Fibroblast of the conjunctiva (primary cell): ENCODE measurements at places on chromosomes 16 and 17.

DNA sequence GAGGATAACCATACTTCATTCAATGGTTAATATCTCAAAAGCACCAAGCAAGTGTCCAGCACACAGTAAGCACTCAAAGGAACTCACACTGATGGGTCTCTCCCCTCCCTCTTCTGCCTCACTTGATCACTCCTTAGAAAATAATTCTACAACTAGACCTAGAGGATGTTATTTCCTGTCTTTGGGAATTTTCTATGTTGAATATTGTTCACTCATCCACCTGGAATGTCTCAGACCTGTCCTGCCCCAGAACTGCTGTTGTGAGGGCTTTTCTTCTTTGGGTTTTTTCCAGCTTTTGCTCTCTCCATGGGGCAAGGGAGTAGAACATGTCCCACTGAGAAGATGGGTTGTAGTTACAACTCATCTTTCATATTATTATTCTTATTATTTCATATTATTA, 25.3 kb downstream of the NXPH3 start:
- DNase-seq, result no peak

- no peak for DNase-seq
Measured at GRCh38 chr16:9607515-9608230, 516.2 kb downstream of the HAPSTR1 start.

DNA sequence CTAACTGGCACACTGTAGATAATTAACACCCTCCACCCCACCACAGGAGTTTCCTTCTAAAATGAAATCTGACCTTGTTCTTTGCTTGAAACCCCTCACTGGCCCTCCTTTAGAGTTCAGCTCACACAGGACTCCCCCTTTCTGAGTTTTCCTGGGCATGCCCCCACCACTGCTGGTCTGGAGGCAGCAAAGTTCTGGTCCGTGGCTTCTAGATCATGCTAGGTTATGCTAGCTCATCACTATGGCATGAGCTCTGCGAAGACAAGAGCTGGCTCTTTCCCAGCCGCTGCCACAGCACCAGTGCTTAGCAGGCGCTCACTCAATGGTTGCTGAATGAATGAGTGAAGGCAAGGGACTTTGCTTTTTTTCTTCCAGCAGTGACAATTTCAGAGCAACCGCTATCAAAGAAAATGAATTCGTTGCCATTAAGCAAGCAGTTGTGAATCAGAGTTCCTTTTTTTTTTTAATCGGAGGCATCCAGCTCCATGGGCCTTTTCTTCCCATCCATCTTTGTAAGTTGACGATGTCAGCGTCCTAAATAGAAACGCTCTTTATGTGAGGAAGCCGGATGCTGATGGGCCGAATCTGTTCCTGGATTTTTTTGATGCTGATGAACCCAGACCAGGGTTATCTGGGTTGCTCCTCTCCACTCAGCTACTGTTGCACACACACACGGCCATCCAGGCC, 80.8 kb upstream of the NOL11 start:
- no peak for DNase-seq

GRCh38 chr16:2331199-2331930, 9.2 kb downstream of the ABCA3 start:
- DNase-seq, result no peak

GRCh38 chr17:67496286-67496685, 119.2 kb downstream of the PITPNC1 start:
- no peak for DNase-seq
